Hematopoietic multipotent progenitor cell treated with erythropoietin and hydrocortisone succinate and interleukin-3 and kit ligand, for 17 days (in vitro differentiated cells): ENCODE measurements at places on chromosomes 11 and 22.

GRCh38 chr11:33828604-33829429 lies 54.5 kb upstream of the FBXO3 start:
- no peak for DNase-seq

DNA sequence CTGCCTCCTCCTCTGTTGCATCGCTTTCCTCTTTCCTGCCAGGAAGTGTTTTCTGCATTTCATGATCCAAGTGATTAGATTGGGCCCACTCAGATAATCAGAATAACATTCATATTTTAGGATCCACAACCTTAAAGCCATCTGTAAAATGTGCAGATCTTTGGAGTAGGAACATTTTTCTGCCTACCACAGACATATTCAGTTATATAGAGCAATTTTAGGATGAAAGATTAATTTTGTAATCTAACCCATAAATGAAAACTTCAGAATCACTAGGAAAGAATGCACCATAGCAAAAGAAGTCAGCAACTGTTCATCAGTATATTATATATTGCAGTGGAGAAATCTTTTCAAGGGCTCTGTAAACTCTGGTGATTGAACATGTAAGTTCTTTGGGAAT lies 659.9 kb upstream of the LUZP2 start:
- no peak for DNase-seq

- DNase-seq: no peak
Measured at GRCh38 chr11:114077482-114078305, 18.2 kb downstream of the ZBTB16 start.

GRCh38 chr22:47204002-47204979 lies 441.8 kb downstream of the TBC1D22A start:
- no peak for DNase-seq

GRCh38 chr11:9722023-9722422 lies 58.1 kb downstream of the SWAP70 start:
- no peak for DNase-seq

- DNase-seq: no peak
Measured at GRCh38 chr11:129817534-129818051, 1.9 kb downstream of the TMEM45B start.

DNA sequence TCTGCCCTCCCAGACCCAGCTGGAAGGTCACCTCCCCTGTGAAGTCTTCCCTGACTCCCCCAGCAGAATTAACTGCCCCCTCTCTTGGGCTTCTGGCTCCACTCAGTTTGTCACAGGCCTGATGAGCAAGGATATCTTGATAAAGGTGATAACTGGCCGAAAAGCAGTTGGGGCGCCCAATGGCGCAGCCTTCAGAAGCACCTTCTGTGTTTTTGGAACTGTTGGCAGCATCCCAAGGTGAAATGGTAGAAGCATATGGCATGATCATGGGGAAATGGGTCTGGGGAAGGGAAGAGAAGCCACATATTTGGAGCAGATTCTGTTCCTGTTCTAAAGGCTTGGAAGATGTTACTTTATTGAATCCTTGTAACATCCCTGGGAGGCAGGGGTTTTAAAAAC lies 2.8 kb upstream of the TAB1 start:
- no peak for DNase-seq

DNA sequence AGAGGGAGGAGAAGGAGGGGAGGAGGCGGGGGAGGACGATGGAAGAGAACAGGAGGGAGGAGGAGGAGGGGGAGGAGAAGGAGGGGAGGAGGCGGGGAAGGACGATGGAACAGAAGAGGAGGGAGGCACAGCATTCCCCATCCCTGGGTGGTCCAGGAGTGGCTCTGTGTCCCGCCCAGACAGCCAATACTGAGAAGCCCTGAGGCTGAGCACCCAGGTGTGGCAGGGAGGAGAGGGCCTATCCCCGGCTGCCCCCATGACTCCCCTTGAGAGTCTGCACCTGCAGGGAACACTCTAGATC lies 717 bp downstream of the MRGPRE start:
- no peak for DNase-seq

GRCh38 chr11:126378763-126379162 lies 23.3 kb downstream of the ST3GAL4 start:
- no peak for DNase-seq

DNA sequence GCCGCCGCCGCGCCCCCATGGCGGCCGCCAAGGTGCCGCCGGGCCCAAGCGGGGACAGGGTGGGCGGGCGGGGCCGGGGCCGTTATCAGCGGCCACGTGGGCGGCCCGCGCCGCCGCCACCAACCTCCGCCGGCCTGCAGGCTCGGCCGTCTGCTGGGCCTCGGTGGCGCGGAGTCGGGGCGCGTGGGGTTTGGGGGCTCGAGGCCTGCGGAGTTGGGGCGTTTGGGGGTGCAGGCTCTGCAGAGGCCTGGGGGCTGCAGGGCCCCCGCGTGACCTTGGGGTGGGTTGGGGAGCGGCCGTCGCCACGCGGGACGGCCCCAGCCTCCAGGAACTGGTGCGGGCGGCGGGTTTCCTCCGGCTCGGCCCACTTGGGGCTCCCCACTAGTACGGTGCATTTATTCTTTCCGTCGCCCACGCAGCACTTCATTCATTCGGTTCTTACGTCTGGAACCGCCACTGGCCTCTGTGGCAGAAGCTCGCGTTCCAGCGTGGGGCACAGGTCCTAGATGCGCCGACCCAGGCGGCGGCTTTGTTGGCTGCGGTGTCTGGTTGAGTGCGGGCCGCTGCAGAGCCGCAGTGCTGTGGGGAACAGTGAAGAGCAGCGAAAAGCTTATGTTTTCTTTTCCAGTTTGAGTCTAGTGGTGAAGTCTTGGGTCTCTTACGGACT lies 740 bp upstream of the TRMT2A start:
- peak; percentile 9 for DNase-seq

- no peak for DNase-seq
Measured at GRCh38 chr11:134313821-134314607, 17.8 kb upstream of the GLB1L2 start.

- no peak for DNase-seq
Measured at GRCh38 chr11:8838248-8838647, 72.7 kb upstream of the AKIP1 start.

- DNase-seq: no peak
Measured at GRCh38 chr11:49405743-49406142, 197.3 kb upstream of the FOLH1 start.

DNA sequence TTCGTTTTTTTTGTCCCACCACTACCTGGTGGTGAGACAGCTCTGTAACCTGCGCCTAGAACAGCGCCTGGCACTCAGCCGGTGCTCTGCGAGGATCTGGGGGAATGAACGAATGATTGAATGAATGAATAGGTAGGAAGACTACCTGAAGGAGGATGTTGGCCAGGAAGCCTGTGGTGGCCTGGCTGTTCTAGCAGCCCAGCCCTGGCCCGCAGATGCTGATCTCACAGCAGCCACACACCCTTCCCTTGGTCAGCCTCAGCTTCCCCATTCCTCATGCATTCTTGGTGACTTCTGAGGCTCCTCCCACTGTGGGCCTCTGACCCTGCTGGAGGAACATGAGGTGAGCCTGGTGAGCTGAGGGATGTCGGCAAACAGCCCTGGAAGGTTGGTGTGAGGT lies 3.7 kb downstream of the TRPM5 start:
- DNase-seq: no peak

DNA sequence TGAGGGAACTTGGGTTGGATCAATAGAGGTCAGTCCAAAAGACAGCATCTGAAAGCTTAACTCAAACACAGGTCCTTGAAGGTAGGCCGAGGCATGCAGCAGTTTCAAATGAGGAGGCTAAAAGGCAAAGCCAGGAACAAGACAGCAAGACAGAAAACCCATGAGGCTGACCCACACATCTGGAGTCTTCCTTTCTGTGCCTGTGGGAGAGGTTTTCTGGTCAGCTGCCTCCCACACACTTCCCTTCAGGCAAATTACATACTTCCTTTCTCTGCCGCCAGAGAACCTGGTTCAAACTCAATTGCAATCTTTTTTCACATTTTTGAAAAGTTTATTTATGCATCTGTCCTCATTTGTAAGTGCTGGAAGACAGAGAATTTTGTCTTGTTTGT lies 29.8 kb upstream of the CRTAM start:
- no peak for DNase-seq

GRCh38 chr11:86765203-86765602 lies 35.1 kb upstream of the PRSS23 start:
- DNase-seq: no peak

GRCh38 chr11:11748706-11749365 lies 92.9 kb upstream of the USP47 start:
- no peak for DNase-seq

GRCh38 chr11:123020968-123021367 lies 39.3 kb upstream of the BSX start:
- DNase-seq: no peak

DNA sequence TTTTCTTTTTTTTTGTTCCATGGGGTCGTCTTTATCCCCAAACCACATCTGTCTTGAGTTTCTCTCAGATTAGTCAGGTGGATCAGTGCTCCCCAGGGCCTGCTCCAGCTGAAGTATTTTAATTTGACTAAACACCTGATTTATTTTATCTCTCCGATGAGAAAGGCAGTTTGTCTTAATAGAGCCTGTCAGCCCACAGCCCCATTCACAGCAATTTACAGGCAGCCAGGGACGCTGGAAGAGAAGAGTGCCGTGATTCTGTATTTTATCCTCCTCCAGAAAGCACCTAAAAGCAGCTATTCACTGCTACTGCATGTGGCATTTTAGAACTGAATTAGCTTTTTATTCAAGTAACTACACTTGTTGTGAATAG lies 164.5 kb downstream of the SOX6 start:
- DNase-seq: no peak

- no peak for DNase-seq
Measured at GRCh38 chr11:30863209-30863608, 277.1 kb upstream of the MPPED2 start.

DNA sequence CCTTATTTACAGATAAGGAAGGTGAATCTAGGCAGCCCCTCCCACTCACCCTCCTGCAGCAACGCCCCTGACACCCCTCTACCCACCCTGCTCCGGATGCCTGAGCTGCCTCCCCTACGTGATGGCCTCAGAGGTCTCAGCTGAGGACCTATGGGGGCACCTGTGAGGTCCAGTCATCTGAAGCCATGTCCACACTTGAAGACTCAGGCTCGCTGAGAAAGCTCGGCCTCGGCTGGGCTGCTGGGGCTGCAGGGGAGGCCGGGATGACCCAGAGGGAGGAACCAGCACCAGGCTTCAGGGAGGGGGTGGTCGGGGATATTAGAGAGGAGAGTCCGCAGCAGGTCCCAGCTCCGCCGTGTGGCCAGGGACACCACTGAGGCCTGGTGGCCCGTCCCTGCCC lies 92.8 kb downstream of the BRD1 start:
- DNase-seq: no peak

- DNase-seq: no peak
Measured at GRCh38 chr22:35452351-35452781, 52.4 kb downstream of the MCM5 start.

GRCh38 chr11:65181569-65182257 lies at the start of gene CAPN1:
TSS of gene CAPN1 (plus strand) at chr11:65181928. CDS start at chr11:65182702, 774 bp downstream.
- peak; percentile 96 for DNase-seq

DNA sequence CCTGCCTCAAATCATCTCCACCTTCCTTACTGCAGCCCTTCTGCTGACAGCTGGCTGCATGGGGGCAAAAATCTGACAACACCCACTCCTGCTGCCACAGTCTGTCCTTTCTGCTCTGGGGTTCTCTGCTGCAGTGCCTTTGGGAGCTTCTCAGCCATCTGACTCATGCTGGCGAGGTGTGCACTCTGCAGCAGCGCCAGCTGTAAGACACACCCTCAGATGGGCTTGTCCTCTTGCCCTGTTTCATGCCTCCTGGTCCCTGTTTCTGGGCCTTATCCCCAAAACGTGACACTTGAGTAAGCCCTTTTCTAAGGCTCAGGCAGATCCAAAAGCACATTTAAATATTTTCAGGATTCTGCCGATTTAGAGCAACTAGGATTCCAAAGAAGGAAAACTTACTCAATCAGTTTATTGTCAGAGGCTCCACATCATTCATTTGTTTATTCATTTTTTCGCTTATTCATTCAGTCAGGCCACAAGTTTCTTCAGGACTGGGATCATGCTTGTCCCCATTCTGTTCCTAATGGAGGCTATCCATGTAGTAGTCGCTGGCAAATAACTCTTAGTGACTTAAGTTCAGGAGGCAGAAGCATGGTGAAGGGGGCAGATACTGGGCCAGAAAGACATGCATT lies 60.2 kb downstream of the SMIM38 start:
- no peak for DNase-seq

GRCh38 chr11:43359422-43359818 lies 700 bp downstream of the TTC17 start:
- peak; percentile 63 for DNase-seq

- no peak for DNase-seq
Measured at GRCh38 chr11:104531894-104532293, 366.4 kb downstream of the CASP12 start.

- DNase-seq: no peak
Measured at GRCh38 chr11:44011797-44012196, 36.0 kb upstream of the ACCSL start.

- no peak for DNase-seq
Measured at GRCh38 chr11:34331329-34331728, 26.5 kb downstream of the ABTB2 start.

GRCh38 chr11:2218031-2218633 lies 46.5 kb upstream of the TH start:
- DNase-seq: no peak

- DNase-seq: peak; percentile 74
Measured at GRCh38 chr11:102347462-102348370, 702 bp downstream of the BIRC2 start.

DNA sequence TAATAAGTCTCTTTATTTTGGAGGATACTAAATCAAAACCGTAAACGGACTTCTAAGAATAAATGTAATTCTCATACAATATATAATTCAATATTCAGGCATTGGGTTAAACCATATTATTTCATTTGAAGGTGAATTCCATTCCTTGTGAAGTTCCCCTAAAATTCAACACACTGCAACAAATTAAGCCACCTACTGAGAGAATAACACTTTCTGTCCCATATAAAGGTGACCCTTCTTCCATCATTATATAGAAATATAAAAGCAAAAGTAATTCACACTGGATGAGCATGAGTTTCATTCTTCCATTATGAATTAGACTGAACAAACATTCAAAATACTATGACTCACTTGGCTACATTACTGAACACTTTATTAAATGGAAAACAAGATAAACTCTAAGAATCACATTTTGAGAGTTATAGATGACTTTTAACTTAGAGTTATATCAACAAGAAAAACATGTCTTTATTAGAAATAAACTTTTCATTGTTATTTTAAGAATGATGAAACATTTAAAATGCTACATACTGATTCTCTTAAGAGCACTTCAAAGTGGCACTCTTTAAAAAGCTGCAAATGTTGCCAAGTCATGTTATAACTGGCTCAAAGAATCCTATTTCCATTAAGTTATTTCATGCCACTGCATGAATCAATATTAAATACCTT lies 2.8 kb downstream of the SESN3 start:
- peak; percentile 62 for DNase-seq
